LHCN-M2 (cell line): ENCODE measurements at places on chromosomes 7 and 10. TPM values are rescaled to one million over a fixed set of nuclear protein-coding genes. Genes with fewer than 3 reads are reported as not detected.

DNA sequence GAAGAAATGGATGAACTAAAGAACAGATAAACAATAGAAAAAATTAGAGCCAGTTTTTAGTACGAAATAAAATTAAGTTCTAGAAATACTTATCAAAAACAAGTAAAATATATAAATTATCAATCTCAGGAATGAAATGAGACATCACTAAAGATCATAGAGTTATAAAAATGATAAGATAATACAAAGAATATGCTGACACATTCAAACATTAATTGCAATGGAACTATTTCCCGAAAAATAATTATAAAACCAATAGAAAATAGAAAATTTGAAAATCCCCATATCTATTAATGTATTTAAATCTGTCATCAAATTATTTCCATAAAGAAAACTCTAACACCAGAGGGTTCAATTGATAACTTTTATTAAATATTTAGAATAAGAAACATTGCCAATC is 458.1 kb upstream of the MBL2 start:
- no peak for DNase-seq

GRCh38 chr10:75497997-75498883 is 66.8 kb downstream of the LRMDA start:
- peak; percentile 29 for DNase-seq

- DNase-seq, result no peak
Observed at GRCh38 chr10:7185367-7185690, 225.5 kb downstream of the SFMBT2 start.

DNA sequence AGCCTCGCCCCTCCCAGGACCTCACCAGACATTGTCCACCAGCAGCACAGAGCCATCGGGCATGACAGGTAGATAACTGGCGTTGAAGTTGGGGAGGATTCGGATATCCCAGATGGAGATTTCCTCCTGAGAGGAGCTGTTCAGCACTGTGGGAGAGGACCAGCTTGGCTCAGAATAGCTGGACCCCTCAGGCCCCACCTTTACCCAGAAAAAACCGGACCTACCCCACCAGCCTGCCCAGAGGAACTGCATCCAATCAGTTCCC is 1.5 kb downstream of the TRAPPC14 start:
- DNase-seq, result no peak

GRCh38 chr7:20744954-20745446 is 41.7 kb downstream of the SP8 start:
- DNase-seq, result peak; percentile 22

DNA sequence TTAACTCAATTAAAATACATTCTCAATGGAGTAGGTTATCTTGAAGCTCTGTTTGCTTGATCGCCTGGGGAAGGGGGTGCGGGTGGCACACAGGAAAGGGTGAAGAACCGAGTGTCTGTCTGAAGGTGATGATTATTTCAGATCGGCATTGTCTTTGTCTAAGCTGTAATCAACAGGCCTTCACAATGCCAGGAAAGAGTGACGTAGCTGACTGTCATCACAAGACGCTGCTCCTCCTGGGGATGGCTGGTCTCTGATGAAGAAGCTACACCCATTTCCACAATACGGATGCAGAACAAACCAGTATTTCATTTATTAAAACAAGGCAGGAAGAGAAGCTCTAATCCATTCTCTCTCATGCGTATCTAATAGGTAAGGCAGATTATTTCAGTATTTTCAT is 19.4 kb downstream of the JCAD start:
- DNase-seq, result no peak

DNA sequence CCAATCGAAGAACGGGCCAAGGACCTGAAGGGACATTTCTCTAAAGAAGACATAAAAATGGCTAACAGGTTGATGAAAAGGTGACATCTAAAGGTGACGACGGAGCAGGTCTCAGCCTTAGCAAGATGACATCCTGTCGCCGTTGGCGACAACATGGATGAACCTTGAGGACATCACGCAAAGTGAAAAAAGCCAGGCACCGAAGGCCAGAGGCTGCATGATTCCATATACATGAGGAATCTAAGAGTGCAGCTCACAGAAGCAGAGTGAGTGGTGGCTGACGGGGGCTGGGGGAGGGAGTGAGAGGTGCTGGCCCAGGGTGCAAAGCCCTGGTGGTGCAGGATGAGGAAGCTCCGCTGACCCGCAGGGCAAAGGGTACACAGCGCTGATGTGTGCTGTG is 34.1 kb upstream of the NKX6-2 start:
- no peak for DNase-seq

DNA sequence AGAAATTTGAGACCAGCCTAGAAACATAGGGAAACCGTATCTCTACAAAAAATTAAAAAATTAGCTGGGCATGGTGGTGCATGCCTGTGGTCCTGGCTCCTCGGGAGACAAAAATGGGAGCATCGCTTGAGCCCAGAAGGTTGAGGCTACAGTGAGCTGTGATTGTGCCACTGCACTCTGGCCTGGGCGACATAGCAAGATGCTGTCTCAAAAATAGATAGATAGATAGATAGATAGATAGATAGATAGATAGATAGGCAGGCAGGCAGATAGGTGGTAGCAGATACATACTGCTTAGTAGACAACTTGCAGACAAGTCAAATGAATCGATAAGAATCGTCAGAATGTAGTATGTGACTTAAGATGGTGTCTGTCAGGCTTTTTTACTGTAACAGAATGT is 106.9 kb downstream of the SND1 start:
- no peak for DNase-seq

- DNase-seq, result no peak
Observed at GRCh38 chr10:75602341-75602740, 170.9 kb downstream of the LRMDA start.

GRCh38 chr10:5105626-5106025 is 11.4 kb downstream of the AKR1C3 start:
- peak; percentile 12 for DNase-seq

DNA sequence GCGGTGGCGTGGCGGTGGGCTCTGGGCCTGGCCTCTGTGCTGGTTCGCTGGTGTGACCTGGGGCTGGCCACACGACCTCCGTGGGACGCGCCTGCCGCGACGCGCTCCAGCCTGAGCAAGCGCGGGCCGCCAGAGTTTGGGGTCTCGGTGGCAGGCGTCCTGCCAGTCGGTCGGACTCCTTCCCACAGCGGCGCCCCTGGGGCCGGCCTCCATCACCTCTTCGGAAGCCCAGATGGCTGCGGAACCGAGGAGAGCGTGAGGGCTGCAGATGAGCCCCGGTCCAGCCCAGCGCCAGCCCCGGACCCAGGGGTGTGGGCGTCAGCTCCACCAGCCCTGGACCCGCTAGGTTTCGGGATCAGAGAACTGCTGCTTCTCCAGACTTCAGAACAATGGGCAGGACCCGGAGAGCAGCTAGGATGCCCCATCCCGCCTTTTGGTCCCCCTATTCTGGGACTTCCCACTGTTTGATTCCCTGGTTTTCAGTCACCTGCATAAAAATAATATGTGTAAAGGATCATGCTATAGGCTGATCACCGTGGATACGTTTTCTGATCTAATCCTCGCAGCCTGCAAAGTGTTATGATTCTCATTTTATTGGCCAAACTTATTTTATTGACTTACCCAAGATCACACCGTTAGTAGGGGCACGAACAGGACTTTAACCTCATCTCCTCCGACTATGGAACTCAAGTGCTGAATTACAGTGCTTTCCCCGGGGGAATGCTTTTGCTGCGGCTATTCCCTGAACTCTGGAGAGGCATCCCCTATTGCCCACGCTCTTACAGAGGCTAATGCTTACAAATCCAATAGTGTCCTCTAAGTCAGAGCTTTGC is 2.8 kb downstream of the CYP26C1 start:
- DNase-seq, result no peak

DNA sequence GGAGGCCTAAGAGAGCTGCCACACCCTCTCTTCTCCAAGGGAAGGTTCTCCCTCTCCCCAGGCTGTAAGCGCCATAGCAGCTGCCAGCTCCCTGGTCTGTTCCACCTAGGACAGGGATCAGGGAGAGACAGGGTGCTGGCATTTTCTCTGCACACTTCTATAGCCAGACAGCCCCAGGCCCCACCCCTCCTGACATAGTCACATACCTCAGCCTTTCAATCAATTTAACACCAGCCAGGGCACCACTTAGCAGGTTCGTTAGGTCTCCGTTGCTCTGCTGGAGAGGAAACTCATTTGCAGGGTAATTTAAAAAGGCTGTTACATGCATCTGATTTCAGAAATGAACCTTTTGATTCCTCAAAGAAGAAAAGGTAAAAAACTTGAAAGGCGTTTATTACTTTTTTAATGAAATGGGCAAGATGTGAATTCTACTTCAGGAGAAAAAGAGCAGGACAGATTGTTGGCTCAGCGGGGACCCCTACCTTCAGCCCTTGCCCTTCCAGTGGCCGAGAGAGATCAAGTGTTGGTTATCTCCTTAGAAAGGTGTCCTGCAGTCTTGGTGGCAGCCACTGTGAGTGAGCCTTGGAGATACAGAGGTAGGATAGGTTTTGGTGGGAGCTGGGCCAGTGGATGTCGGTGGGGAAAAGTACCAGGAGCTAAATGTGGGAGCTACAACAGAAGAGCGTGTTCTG is 180.5 kb upstream of the GALNT17 start:
- DNase-seq, result no peak

DNA sequence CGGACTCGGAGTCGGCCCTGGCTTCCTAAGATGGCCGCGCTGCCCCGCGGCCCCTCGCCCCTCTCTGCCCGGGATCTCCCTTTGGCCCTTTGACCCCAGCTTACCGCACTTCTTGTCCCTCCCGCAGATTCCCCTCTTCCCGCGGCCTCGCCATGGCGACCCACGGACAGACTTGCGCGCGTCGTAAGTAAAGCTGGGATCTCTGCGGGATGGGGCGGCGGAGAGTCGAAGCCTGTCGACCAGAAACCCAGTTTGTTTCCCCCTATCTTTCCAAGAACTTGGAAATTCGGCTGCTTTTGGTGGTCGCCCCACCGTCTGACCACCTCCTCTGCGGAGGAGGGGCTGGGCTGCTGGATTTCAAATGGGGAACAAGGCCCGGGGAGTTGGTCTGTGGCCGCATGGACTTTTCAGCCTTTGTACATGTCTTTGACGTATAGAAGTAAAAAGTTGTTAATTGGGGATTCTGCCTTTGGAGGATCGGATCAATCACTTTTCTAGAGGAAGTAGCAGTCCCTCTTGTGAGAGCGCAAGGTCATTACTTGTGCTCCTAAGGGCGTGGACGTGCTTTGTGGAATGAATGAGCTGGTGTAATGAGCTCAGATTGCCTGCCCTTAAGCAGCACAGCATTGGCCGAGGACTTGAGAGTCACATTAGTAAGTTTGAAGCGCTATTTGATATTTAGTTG is 553 bp downstream of the VDAC2 start:
- peak; percentile 67 for DNase-seq

DNA sequence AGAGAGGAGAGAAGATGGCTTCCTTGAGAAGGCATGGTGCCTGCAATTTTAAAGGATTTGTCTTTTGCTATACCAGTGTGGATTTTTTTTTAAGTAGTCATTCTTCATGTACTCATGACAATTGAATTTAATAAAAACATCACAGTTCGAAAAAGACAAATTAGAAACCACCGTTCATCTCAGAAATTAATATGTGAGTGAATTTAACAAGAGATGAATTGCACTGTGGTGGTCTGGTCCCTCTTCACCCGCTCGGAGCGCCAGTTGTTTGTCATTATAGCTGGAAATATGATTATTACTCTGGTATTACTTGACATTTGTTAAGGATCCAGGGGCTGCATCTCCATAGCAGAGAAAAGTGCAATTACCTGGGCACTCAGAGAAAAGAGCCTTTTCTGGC is 91.9 kb downstream of the LRRC18 start:
- DNase-seq, result no peak

GRCh38 chr10:126171555-126171954 is 216.7 kb downstream of the ADAM12 start:
- peak; percentile 96 for DNase-seq

DNA sequence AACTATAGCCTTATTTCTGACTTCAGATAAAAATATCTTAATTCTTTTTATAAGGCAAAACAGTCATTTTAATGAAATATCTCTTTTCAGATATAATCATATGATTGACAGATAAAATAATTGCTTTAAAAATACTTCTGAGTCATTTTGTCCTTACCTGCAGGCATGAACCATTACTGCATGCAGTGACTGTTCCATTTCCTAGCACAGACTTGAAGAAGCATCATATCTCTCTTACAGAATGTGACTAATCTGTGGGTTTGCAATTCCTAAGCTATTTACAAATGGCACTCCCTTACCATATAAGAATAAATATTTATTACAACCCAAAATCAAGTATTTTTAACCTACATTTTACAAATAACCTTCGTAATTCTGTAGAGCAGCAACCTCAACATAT is 120.7 kb downstream of the SRPK2 start:
- peak; percentile 74 for DNase-seq

GRCh38 chr10:70634011-70634410 is 31.5 kb upstream of the PRF1 start:
- DNase-seq, result no peak

DNA sequence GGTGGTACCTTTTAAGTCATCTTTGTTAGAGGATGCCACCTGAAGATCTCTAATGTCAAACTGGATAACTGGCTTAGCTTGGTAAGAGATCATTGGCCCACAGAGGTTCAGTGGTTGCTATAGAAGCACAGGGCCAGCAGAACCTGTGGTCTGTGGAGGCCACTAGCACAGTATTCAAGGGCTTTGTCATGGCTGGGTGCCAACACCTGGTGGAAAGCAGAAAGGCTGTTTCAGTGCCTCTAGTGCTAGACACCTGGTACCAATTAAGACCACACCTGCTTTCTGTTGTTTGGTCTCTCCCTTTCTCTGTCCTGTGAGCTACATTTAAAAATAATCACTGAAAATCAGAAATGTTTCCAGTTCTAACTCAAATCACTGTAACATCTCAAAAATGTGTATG is 10.0 kb upstream of the PCGF5 start:
- no peak for DNase-seq

- peak; percentile 94 for DNase-seq
Observed at GRCh38 chr7:116706668-116707126, 34.7 kb downstream of the MET start.

- no peak for DNase-seq
Observed at GRCh38 chr7:56291-56913, 136.0 kb upstream of the FAM20C start.

- DNase-seq, result no peak
Observed at GRCh38 chr7:5379546-5379945, 44.1 kb downstream of the TNRC18 start.

GRCh38 chr10:93757801-93758507 is at the start of gene LGI1:
Gene LGI1, plus strand, starts transcription at chr10:93757936. Its CDS starts 209 bp downstream, at chr10:93758145.
- DNase-seq, result no peak

- DNase-seq, result no peak
Observed at GRCh38 chr7:85714951-85715350, 528.1 kb upstream of the SEMA3D start.

GRCh38 chr10:9860045-9860444 is 1157.6 kb upstream of the CELF2 start:
- DNase-seq, result no peak

GRCh38 chr7:25831831-25832411 is 320.1 kb upstream of the NFE2L3 start:
- no peak for DNase-seq

Gene NPC1L1
- not detected in 2 replicates for total RNA-seq

Gene PNLIPRP3
- total RNA-seq, result 0.06 TPM in 1 of 2 replicates, not detected in the other

Gene GDF2
- total RNA-seq, result not detected in 2 replicates

Gene OGDHL
- 0.06 TPM in 1 of 2 replicates, not detected in the other for total RNA-seq

Gene AOC1
- total RNA-seq, result not detected in 2 replicates

Gene GPER1
- total RNA-seq, result 0.32 and 0.63 TPM in 2 replicates

Gene C7orf57
- 0.13 and 0.29 TPM in 2 replicates for total RNA-seq

Gene SEC31B
- total RNA-seq, result 1.5 and 2.6 TPM in 2 replicates

Gene FBXL13
- 0.63 and 2.4 TPM in 2 replicates for total RNA-seq

Gene TPK1
- total RNA-seq, result 1.5 and 2.3 TPM in 2 replicates
